ENCODE measurements at places on chromosomes 16 and 17.

DNA sequence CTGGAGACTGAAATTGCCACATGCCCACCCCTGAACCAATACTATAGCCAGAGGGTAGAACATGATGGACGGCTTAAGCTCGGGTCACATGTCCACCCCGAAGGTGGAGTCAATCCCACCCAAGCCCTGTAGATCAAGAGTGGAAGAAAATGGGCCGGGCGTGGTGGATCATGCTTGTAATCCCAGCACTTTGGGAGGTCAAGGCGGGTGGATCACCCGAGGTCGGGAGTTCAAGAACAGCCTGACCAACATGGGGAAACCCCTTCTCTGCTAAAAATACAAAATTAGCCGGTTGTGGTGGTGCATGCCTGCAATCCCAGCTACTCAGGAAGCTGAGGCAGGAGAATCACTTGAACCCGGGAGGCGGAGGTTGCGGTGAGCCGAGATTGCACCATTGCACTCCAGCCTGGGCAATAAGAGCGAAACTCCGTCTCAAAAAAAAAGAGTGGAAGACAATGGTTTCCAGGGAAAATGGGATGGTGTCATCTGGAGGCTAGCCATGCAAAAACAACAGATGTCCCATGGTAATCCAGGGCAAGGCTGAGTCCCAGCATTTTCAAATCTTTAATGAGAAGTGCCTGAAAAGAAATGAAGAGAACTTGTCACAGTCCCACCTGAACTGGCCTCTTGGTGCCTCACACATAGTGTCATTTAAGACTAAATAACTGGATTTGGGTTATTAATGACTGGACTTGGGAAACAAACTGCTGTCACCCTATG is 30.1 kb downstream of the CD300LF start:
- no peak for DNase-seq

- no peak for DNase-seq
These were observed 239.9 kb downstream of the PRKCA start for GRCh38 chr17:66542129-66542966.

- no peak for DNase-seq
These were observed 230.7 kb downstream of the HS3ST4 start for GRCh38 chr16:25922438-25922837.

GRCh38 chr17:79304884-79305283 is 230.3 kb downstream of the ENGASE start:
- DNase-seq = no peak

DNA sequence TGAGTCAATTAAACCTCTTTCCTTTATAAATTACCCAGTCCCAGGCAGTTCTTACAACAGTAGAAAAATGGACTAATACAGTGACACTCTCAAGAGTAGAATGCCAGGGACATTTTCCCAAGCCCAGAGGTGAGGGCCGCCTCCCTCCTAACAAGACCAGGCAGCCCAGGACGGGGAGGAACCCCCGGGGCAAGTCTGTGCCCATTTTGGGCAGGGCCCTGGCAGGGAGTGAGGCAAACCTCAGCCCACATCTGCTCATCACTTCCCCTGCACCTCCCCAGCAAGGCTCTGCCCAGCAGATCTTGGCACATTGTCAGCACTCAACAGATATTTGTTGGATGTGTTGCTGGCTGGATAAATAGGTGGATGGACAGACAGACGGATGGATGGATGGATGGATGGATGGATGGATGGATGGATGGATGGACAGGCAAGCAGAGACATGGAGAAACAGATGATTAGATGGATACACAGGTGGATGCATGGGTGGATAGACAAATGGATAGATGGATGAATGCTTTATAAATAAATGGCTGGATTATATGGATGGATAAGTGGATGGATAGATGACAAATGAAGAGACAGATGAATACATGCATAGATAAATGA is 271.3 kb downstream of the PARN start:
- DNase-seq = no peak

GRCh38 chr17:57880086-57880456 is 30.2 kb upstream of the MRPS23 start:
- no peak for DNase-seq

GRCh38 chr17:16942141-16943031 is 29.5 kb downstream of the TNFRSF13B start:
- no peak for DNase-seq

GRCh38 chr17:27878776-27879562 is 14.2 kb downstream of the LYRM9 start:
- peak; percentile 59 for DNase-seq

GRCh38 chr16:51756447-51757123 is 605.5 kb upstream of the SALL1 start:
- DNase-seq = no peak

- DNase-seq = no peak
These were observed 8.3 kb downstream of the ZDHHC7 start for GRCh38 chr16:85003076-85003475.

GRCh38 chr16:9091867-9092281 is 430 bp downstream of the HAPSTR1 start:
- peak; percentile 69 for DNase-seq

- no peak for DNase-seq
These were observed 53.0 kb upstream of the MNT start for GRCh38 chr17:2453866-2454265.

GRCh38 chr16:31129568-31130335 is 5.8 kb downstream of the PRSS8 start:
- DNase-seq = no peak

- DNase-seq = no peak
These were observed 14.7 kb upstream of the GLIS2 start for GRCh38 chr16:4301177-4301576.

GRCh38 chr17:46002311-46002972 is 3.4 kb downstream of the STH start:
- peak; percentile 82 for DNase-seq

DNA sequence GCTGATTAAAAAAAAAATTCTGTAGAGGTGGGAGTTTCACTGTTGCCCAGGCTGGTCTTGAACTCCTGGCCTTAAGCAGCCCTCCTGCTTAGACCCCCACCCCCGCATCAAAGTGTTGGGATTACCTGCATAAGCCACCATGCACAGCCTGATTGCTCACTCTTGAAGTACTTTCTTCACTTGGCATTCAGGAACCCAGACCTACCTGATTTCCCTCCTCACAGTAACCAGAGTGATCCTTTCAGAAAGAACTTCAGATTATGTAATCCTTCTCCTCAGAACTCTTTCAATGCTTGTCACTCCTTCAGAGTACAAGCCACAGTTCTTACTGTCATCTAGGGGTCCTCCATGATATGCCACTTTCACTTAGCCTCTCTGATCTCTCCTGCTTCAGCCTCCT is 1.4 kb downstream of the EFCAB13 start:
- DNase-seq = no peak

DNA sequence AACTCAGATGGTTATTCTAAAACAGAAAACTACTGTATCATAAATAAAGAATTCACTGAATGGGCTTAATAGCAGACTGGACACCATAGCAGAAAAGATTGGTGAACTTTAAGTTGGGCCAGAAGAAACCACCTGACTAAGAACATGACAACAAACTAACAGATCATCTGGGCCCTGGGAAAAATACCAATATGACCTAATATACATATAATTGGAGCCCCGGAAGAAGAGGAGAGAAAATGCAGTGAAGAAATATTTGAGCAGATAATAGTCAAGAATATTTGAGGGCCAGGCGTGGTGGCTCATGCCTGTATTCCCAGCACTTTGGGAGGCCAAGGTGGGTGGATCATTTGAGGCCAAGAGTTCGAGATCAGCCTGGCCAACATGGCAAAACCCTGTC is 25.5 kb upstream of the SDK2 start:
- DNase-seq = no peak

- no peak for DNase-seq
These were observed 16.6 kb upstream of the TXNDC11 start for GRCh38 chr16:11759163-11759834.

- no peak for DNase-seq
These were observed 9.3 kb upstream of the CARD14 start for GRCh38 chr17:80160536-80160935.

DNA sequence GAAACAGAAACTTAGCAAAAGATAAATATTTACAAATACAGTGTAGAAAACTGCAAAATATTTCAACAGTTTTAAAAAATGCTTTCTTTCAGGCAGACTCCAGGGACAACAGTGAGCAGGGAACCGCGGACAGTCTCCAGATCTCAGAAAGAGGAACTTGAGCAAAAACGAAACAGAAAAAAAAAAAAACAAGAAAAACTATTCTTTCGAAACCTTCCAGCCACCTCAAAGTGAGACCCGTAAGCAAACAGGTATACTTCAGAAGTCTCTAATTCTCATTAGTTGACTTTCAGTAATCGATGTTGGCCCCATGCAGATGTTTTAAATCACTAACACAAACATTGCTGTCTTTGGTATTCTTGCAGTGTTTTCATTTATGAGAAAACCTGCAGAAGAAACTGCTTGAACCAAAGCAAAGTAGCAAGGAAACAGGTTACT is 15.7 kb upstream of the CCL1 start:
- no peak for DNase-seq

- DNase-seq = no peak
These were observed 285.0 kb downstream of the KCNJ2 start for GRCh38 chr17:70454377-70454776.

- no peak for DNase-seq
These were observed 59.1 kb downstream of the GRIN2A start for GRCh38 chr16:10123141-10123540.

DNA sequence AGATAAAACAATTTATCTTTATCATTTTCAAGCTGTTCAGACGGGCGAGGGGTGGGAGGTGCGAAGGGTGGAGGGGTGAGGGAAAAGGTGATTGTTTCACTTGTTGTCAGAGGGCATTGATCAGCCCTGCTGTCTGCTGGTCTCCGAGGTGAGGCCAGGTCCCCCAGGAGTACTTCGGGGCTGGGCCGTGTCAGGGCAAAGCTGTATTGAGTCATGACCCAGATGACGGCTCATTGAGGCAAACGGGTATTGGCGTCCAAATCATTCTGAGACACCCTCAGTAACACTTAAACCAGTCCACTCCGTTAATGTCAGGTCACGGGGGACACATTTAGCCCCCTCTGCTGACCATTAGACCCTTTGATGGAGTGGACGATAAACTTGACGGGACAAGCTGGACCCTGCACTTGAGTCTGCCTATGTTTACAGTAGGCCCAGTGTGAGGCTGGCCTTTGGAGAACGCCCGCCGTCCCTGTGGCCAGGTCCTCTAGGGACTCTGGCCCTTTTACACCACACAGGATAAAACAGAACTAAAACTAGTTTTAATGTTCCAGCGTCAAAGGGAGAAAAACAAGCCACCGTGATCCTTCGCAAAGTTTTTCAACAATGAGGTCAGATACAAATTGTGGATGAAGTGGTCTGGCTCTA is 502.2 kb upstream of the ZFHX3 start:
- DNase-seq = no peak

- DNase-seq = no peak
These were observed 1.2 kb upstream of the FOXF1 start for GRCh38 chr16:86508947-86509758.

DNA sequence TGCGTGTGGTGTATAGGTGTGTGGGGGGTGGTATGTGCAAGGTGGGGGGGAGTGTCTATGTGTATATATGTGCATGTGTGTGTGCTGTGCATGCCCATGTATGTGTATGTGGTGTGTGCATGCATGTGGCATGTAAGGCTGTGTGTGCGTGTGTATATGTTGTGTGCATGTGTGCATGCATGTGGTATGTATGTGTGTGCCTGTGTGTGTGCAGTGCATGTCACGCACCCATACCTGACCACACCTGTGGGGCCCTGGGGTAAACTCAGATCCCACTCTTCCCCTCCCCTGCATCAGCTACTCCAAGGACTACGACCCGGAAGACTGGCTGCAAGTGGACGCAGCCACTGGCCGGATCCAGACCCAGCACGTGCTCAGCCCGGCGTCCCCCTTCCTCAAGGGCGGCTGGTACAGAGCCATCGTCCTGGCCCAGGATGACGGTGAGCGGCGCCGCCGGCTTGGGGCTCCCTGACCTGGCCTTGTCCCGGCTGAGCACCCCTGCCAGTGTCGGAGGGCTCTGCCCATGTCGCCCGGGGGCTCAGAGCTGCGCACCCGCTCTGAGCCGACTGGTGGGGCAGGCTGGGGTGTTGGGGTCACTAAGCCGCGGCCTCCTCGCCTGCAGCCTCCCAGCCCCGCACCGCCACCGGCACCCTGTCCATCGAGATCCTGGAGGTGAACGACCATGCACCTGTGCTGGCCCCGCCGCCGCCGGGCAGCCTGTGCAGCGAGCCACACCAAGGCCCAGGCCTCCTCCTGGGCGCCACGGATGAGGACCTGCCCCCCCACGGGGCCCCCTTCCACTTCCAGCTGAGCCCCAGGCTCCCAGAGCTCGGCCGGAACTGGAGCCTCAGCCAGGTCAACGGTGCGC is 9.1 kb downstream of the SLC22A31 start:
- DNase-seq = peak; percentile 48

DNA sequence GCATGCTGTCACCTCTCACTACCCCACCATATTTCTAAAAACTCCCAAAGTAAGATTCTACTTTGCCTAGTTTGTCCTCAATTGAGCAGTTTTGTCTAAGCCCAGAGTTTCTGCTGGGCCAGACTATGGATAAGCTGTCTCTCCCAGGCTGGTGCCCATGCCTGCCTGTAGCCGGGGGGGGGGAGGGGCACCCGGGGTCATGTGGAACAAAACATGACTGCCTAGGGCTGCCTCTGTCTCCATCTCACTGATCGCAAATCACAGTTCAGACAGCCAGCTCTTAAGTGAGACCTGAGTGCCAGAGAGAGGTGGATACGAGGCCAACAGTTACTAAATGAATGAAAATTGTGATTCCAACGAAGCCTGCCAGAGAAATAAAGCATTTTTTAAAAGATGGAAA is 78.8 kb upstream of the RPRML start:
- no peak for DNase-seq

DNA sequence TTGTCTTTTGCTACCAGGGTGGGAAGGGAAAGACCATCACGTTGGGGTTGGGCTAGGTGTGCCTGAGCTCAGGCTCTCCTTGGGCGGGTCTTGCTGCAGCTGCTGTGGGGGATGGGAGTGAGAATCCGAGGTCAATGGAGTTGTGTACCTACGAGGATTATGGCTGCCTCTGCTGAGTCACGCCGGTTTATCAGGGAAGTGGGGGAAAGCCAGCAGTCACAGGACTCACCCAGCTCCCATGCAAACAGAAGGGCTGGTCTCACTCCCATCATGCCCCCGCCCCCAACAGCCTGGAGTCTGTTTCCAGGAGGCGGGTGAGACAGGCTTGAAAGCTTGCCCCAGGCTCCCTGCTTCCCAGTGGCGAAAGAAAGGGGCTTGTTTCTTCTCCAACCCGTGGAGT is 1259.0 kb upstream of the GOT2 start:
- no peak for DNase-seq

GRCh38 chr17:35079547-35080423 is 16.3 kb upstream of the RFFL start:
- no peak for DNase-seq
